Activated CD4-positive, alpha-beta T cell treated with anti-CD3 and anti-CD28 coated beads, Interleukin-2, amount 10 ng/mL, durations not matched to agents 7 days and 5 days (primary cell): ENCODE measurements at places on chromosomes 7 and 10.

- no peak for DNase-seq
Observed at GRCh38 chr7:45938626-45939302, 17.7 kb upstream of the IGFBP3 start.

DNA sequence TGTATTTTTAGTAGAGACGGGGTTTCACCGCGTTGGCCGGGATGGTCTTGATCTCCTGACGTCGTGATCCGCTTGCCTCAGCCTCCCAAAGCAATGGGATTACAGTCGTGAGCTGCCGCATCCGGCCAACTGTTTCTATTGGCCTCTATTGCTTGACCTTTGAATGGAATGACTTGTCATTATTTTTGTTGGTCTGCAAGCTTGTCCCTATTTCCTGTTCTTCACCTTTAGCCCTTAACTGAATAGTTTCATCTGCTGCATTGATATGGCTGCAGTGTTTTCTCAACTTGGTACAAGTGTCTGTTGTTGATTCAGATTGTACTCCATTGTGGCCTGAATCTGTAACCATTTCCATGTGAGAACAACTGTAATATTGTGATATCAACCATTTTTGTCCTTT, 105.5 kb downstream of the POLL start:
- no peak for DNase-seq

DNA sequence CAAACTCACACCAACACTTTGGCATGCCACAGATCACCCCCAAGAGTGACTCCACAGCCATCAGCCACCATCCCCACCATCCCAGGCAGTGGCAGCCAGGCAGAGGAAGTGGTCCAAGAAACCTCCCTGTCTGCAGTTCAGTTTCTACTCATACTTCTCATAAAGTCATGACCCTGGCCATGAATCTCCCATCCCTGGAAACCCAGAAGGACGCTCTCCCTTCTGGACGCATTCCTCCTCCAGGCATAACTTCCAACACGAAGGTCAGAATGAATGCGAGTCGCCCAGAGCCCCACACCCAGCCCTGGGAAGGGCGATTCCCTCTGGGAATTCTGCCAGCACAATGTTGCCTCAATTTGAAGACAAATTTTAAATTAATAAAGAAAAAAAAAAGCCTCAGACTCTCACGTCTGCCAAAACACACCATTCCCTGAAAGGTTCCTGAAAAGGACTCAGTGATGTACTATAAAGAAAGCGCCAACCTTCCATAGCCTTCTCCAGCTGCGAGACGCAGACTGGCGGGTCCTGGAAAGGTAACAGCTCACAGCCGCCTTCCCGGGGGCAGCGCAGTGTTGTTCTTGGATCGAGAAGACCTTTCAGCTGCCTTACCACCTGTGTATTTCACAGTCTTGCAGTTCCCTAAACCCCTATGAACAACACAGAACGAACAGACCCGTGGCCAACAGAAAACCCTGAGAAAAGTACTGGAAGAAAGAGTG, 307.6 kb downstream of the FRMD4A start:
- no peak for DNase-seq

DNA sequence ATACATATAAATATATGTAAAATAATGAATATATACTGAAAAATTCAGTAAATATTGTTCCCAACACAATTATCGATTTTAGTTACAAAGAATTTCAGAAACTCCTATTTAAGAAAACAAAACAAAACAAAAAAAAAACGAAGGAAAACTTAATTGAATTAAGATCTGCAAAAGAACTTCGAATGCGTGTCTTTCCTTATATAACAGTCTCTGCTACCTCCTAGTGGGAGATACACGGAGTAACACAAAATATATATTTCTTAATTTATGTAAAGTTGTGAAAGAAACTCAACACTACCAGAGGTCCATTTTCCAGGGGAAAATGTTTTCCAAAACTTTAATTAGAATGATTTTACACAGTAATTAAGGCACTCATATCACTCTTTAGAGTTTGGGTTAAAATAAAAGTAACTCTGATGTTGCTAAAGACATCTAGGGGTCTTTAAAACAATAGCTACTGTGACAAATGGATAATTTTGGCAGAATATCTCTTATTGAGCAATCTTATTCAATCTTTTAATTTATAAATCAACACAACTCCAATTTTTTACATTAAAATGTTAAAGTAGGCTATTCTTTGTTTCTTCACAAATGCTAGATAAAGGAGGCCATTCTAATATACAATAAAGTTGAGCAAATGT, 41.6 kb downstream of the NEBL start:
- no peak for DNase-seq
